GM23338 (cell line): ENCODE measurements at places on chromosomes 1 and 21.

DNA sequence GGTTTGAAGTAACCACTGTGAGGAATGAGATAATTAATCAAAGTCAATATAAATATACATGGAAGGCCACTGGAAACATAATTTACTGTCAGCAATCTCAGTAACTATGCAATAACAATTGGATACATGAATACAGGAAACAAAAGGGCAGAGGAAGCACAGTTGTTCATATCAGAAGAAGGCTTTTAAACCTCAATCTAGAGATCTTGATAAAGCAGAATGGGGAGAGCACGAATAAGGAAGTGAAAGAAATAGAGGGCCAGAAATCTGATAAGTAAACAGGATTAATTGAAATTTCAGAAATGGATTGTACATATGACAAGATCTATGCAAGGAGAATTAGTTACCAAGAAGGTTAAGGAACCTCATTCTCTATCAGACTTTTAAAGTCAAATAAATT is 93.0 kb downstream of the EVI5 start:
- DNase-seq: no peak

DNA sequence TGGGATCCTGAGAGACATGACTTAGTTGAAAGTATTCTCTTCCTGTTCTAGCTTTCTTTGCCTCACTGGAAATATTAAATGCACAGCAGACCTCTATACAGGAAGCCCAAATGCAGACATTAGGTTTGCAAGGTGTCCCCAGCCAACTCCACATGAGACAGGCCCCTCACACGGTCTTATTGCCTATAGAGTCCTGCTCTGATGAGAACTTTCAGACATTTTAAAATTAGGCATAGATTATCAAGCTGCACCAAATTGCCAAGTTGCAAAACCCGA is 251.9 kb upstream of the C1orf105 start:
- DNase-seq: no peak

- no peak for DNase-seq
Measured at GRCh38 chr21:24150753-24151152, 1456.5 kb downstream of the MRPL39 start.

GRCh38 chr1:233971753-233972152 is 67.3 kb downstream of the SLC35F3 start:
- DNase-seq: no peak

GRCh38 chr1:109924316-109924715 is 13.7 kb downstream of the CSF1 start:
- no peak for DNase-seq
